ENCODE measurements at places on chromosomes 6 and 20.

GRCh38 chr20:48919882-48920526, 1.5 kb upstream of the ARFGEF2 start:
- no peak for DNase-seq

DNA sequence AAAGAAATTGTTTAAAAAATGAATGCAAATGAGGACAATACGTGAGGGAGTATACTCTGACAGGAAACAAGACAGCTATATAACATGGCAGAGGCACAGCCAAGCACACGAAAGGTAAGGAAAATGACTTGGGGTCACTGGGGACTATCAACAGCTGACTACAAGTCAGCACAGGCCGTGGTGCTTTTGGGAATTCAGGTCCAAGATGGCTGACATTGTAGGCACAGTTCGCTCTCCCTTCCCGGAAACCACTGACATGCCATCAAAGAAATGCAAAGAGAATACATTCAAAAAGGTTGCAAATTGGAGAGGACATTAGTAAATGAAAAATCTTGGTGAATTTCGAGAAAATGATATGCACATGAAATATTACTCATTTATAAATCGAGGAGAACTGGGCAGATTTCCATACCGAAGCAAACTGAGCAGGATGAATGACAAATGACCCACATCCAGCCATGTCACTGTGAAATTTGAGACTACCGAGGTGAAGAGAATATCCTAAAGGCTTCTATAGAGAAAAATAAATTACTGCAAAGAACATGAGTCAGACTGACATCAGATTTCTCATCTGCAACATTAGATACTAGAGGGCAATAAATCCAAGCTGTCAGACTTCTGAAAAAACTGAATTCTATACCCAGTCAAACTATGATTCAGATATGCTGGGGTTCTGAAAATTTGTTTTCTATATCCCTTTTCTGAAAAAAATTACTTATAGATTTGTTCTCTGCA, 391.1 kb downstream of the BTBD9 start:
- DNase-seq: peak; percentile 51

DNA sequence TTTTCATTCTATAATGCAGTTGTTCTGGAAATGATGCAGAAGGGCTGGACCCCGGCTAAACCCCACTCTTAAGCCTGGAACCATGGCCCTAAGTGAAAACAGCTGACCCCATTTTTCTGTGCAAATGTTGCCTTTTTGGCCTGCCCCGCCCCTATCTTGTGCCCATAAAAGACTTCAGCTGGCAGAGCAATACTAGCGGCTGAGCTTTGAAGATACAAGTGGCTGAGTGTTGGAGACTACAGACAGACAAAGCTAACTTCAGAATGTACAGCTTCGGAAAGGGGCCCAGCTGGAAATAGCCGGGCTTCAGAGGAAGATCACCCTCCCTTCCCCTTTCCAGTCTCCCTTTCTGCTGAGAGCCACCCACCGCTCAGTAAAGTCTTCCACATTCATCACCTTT, 258.6 kb upstream of the SPTLC3 start:
- DNase-seq: no peak

- no peak for DNase-seq
Measured at GRCh38 chr6:6201200-6201599, 119.3 kb downstream of the F13A1 start.

DNA sequence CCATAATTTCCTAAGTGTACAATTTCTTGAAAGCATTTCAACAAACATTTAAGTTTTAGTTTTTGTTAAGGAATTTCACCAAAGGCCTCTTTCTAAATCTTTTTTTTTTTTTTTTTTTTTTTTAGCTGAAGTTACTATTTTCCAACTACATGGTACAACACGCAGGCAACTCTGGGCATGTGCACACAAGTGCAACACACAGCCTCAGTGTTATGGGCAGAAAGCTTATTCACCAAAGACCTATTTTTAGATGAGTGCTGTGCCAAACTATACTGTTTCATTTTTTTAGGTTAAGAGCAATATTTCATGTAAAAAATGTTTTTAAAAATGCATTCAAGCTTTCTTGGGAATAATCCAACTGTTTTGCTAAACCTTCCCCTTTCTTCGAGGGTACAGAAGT, 42.0 kb upstream of the MAP3K4 start:
- DNase-seq: no peak

DNA sequence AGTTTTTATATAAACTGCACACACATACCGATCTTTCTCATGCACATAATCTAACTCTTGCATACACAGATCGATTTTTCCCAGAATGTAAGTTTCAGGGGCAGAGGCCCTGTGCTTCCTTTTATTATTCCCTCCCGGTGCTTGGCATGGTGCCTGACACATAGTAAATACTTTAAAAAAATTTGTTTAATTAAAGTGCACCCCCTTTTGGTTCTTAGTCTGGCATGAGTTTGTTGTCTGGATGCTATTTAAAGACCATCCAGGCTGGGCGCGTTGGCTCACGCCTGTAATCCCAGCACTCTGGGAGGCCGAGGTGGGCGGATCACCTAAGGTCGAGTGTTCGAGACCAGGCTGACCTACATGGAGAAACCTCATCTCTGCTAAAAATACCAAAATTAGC, 5.4 kb upstream of the DEK start:
- no peak for DNase-seq

- peak; percentile 62 for DNase-seq
Measured at GRCh38 chr20:48329676-48330664, 497.8 kb downstream of the PREX1 start.

DNA sequence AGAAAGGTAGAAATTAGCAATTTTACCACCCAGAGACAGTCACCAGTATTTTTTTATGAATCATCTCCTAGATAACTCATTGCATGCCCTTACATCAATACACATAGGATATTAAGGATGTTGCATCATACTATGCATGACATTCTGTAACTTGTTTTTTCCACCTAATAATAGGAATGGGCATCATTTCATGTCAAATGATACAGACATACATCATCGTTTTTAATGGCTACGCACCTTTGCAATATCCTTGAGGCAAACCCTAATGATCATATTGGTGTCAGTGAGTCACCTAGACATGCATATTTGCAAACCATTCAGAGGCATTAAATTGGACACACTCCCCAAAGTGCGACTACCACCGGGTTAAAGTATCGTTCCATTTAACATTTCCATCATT, 309.7 kb upstream of the AGPAT4 start:
- no peak for DNase-seq

GRCh38 chr6:139613496-139613895, 239.0 kb upstream of the CITED2 start:
- no peak for DNase-seq

GRCh38 chr6:47098570-47098993, 56.5 kb upstream of the ADGRF1 start:
- no peak for DNase-seq

- DNase-seq: no peak
Measured at GRCh38 chr6:139577763-139578604, 203.5 kb upstream of the CITED2 start.

DNA sequence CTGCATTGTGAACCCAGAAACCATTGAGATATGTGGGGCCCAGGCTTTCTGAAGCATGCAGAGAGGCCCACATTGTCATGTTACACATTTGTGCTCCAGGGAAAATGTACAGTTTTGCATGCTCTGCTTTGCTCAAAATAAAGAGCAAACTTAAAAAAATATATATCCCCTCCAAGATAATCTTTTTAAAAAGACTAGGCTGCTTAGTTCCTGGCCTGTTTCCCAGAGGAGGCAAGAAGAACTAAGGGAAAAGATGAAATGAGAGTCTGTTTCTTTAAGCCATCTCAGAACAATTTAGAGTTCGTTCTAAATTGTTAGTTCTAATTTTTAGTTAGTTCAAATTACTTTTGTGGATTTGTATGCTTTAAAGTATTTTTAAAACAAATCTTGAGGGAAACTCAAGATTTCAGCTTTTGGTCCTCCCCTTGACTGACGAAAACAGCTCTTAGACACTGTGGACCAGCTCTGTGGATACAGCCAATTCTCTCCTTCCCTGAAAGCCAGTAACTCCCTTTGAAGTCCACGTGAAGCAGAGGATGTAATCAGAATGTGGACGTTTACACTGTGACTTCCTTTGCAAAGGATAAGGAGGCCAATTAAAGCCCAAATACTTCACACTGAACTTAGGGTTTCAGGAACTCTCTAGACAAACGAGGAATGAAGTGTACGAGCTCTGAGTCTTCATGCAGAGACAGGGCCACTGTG, 84.7 kb downstream of the CD164 start:
- DNase-seq: no peak

DNA sequence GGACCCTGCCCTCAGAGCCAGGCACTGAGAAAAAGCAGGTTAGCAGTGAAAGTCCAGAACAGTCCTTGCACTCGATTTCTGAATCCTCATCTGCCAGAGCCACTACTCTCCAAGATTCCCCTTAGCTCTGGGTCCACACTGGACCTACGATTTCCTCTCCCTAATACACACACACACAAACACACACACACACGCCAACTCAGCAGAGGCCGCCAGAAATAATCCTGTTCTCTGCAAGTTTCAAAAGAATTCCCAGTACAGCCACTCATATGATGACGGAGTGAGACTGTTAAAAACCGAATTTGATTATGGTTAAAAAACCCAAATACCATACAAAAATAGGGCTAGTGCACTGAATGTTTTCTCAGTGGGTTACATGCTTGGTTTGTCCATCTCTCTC, 90.8 kb downstream of the GMPR start:
- DNase-seq: no peak

DNA sequence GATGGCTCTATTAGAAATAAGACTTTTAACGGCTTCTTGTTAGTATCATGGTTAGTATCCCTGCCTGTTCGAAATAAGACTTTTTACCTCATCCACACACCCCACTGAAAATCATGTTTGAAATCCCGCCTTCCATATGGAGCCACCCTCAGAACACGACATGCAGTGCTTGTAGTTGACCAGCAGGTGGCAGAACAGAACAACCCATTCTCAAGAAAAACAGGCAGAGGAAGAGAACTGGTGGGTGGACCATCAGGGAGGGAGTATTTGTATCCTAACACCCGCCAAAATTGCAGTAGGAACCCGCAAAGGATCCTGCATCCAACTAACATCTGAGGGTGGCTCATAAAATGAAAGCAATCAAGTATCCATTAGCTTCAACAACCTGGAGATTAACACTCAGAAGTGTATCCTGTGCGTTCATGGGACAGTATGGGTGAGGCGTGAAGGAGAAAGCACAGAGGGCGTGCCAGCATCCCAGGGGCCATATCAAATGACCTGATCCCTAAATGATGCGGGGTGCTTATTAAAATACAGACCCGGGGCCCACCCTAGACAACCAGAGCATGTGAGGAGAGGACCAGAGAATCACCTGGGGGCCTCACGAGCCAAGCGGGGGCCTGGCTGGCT, 89.6 kb upstream of the NHSL1 start:
- DNase-seq: peak; percentile 93

DNA sequence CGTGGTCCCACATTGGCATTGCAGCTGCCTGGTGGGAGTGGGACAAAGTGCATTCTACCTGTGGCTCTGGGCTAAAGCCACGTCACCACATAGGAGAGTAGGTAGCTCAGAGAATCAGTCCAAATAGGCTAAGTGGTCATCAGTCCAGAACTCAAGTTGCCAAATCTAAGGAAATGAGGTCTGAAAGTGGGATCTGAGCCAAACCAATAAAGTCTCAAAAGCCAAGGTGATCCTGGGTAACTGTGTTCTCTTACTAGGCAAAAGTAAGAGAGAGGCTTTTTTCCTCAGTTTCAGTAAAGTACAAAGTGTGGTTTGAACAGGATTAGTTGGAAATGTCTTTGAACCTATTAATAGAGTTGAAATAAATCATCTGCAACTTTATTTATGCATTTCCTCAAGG, 68.6 kb upstream of the CNKSR3 start:
- DNase-seq: no peak

DNA sequence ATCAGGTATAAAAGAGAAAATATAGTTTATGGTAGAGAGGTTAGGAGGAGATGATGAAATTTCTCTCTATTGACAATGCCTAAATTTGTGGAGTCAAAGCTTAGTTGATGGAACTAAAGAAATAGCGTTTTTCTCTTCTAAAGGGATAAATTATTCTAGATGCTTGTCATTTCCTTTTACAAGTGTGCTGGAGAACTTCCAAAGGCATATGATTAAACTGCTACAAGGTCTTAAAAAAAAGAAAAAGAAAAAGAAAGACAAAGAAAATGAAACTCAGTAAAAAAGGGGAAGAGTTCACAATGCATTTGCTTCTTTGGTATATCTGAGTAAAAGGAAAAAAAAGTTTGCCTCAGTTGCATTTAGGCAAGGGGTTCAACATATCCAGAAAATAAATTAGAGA, 499.8 kb upstream of the PTCHD4 start:
- no peak for DNase-seq

DNA sequence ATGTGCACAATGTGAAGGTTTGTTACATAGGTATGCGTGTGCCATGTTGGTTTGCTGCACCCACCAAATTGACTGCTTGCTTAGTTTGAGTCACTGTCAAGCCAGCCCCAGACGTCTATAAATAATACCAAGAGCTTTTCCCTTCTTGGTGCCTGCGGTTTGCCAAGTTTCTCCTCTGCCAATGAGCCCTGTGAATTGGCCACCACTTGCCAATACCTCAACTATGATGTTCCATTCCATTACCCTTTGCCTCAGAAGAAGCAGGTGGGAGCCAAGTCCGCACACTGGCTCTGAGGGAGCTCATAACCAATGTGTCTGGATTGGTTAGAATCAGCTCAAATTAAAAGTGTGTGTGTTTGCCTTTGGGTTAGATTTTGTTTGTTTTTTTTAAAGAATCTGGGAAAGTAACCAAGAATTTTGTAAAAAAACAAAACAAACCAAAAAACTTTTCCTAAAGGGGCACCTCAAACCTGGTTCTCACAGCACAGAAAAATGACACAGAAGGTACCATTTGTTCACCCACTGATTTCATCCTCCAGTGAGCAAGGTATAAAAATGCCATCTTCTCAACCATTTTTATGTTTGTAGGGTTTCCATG, 244.7 kb upstream of the PRND start:
- DNase-seq: no peak

DNA sequence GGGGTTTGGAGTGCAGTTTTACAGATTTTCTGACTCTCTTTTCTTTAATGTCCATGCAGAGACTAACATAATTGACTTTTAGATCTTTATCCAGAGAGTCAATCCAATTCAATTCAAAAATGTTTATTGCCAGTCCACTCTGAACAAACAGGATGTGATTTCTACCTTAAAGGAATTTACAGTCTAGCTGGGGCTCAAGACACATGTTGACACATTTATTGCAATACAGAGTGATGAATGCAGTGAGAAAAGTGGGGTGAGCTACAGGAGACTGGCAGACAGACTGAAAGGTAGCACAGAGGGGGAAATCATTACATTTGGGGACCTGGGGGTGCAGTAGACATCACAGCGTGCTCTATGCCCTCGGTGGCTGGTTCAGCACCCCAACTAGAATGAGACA, 193.9 kb downstream of the SLC24A3 start:
- DNase-seq: no peak

All from NCI-H2171 treated with DMSO at 0.1 percent for 48 hours (cell line).